ENCODE measurements at places on chromosomes 12 and 14.

DNA sequence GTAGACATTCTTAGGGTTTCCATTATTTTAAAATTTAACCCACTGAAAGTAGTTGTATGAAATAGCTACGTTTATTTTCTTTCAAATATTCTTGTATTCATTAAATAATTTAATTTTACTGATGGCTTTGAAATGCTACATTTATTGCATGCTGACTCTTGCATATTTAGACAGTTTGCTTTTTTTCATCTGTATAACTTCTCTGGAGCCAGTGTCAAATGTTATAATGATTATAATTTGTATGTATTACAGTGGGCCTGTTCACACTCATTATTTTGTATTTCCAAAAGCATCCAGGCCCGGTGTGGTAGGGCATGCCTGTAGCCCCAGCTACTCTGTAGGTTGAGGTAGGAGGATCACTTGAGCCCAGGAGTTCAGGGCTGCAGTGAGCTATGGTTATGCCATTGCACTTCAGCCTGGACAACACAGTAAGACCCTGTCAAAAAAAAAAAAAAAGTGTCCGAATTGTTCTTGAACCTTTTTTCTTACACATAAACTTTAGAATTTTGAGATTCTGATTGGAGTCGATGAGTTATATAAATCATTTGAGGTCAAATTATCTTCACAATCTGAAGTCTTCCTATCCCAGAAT, 905 bp downstream of the ZNF84 start:
- no peak for DNase-seq

- DNase-seq: no peak
Observed at GRCh38 chr14:38127356-38127755, 80.3 kb upstream of the SSTR1 start.

- DNase-seq: no peak
Observed at GRCh38 chr12:1662761-1663439, 28.0 kb upstream of the ADIPOR2 start.

GRCh38 chr12:48917857-48918537, 7.3 kb downstream of the FKBP11 start:
- DNase-seq: no peak

DNA sequence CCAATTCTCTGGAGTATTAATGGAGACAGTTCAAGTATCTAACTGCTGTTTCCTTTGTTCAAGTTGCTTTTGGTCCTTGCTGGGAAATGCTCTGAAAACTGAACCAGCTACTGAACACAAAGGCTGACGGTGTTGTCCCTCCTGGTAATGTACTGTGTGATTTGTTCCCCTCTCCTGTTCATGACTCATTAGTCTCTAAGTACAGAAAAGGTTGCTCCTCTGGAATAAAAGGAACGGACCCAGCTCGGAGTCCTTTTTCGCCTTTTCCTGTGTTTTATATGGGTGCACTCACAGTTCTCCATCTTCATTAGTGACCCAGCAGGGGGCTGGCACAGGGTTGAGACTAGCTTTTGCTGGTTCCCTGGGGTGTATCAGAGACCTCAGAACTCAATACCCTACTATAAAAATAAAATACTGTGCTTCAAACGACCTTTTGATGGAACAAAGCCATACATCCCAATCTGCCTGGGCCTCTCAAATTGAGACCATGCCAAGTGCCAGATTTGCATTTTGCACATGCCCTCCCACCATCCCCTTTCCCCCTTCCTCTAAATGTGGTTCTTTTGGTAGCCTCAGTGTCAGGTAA, 269.7 kb downstream of the RAD51B start:
- DNase-seq: no peak

DNA sequence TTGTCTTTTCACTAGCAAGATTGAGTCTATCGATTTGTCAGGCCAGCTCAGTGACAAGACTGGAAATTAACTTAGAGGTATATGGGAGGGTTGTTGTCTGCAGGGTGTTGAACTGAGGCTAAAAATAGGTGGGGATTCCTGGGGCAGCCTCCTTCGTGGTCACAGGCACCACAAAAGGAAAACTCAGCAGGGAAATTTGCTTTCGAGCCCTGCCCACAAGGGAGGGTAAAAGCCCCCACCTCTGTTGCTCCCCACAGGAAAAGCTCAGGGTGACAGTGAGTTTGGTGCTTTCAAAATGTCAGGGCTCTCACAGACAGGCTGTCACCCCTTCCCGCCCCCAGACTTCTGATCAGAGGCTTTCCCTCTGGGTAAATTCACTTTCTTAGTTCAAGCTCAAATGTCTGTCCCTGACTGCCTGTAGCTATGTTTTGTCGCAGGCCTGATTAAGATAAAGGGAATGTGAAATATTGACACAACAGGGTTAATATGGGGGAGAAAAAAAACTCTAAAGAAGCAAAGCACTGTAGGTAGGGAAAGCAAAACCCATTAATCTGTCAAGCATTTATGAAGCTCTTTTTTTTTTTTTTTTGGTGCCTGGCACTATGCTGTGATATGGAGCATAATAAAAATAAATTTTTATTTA, 11.7 kb upstream of the NFKBIA start:
- no peak for DNase-seq

- no peak for DNase-seq
Observed at GRCh38 chr14:24673059-24673458, 39.1 kb upstream of the GZMB start.

DNA sequence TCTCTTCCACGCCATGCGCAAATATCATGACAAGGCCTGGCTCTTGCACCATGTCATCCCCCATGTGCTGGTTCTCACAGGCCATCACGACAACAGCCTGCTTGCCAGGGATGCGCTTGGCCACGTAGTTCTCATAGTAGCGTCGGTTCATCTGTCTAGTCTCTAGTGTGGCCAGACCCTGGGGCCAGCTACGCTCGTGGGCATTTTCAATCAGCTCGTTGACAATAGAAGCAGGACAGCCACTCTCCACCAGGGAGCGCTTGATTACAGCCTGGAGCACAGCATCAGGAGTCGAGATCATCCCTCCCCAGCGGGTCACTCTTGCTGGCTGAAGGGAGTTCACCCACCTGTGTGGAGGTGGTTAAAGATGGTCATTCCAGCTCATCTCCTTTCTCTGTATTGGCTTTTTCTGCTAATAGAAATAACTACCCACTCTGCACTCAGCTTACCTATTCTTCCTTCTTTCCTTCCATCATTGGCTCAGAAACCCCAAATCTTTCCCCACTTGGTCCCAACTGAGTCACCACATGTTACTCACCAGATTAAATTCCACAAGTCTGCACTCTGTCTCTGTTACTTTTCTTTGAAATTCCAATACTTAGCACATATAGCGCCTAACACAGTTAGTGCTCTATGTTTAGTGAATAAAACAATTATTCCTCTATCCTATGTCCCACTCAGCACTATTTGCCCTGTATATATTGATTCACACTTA, 15.1 kb downstream of the RNF41 start:
- no peak for DNase-seq

DNA sequence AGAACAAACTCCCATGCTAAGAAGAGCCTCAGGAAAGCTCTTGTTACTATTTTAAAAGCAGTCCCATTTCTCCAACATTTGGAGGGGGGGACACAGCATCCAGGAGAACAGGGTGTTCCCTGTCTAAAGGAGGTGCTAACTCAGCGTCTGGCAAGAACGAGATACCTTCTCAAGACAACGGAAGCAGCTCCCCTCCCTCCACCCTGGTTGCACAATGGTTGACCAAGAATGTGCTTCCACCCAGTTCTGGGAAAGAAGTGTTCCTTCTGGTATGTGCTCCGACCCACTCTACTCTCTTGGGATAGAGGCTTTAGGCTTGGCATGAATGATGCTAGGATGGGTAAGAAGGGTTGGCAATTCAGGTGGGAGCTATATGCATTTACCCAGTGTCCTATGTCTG, 1.5 kb upstream of the KRT6A start:
- DNase-seq: peak; percentile 32

- DNase-seq: no peak
Observed at GRCh38 chr12:20264608-20265114, 103.7 kb upstream of the PDE3A start.

DNA sequence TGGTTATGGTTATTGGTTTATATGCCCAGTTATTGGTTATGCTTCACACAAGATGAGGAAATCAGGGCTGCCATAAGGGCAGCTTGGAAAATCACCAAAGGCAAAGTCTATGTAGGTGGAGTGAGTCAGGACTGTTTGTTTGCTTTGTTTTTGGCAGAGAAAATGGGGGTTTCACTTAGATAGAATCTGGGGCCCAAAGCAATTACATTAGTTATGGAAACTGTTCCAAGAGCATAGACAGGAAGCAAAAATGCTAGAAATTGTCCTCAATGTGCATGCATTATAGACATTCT, 2.2 kb downstream of the VAMP1 start:
- DNase-seq: no peak

- no peak for DNase-seq
Observed at GRCh38 chr12:28689398-28690175, 459.5 kb upstream of the FAR2 start.

GRCh38 chr14:55075628-55076175, 24.3 kb downstream of the MAPK1IP1L start:
- DNase-seq: no peak

DNA sequence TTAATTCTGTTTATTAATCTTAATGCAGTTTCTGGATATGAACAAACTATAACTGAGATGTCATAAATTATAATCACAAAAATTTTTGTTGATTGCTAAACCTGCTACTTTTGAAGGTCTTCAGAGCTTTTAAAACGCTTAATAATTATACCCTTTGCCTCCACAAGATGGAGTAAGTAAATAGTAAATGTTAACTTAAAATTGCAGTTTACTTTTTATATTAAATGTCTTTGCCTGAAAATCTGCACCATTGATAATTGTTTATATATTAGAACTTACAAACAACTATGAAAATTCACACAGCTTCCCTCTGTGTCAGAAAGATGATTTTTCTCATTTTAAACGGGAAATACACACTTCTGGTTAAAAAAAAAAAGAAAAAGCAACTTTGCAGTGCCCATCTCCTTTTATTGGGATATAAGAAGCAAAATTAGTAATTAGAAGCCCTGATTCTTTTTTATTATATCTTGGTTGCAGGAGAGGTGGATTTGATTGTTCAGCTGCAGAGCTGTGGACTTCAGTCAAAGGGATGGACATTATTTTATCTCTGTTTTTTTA, 35.6 kb downstream of the SCFD1 start:
- no peak for DNase-seq

GRCh38 chr12:123056709-123057108, 76.2 kb downstream of the ARL6IP4 start:
- DNase-seq: no peak

GRCh38 chr14:58832095-58832521, 194.3 kb downstream of the DACT1 start:
- no peak for DNase-seq

DNA sequence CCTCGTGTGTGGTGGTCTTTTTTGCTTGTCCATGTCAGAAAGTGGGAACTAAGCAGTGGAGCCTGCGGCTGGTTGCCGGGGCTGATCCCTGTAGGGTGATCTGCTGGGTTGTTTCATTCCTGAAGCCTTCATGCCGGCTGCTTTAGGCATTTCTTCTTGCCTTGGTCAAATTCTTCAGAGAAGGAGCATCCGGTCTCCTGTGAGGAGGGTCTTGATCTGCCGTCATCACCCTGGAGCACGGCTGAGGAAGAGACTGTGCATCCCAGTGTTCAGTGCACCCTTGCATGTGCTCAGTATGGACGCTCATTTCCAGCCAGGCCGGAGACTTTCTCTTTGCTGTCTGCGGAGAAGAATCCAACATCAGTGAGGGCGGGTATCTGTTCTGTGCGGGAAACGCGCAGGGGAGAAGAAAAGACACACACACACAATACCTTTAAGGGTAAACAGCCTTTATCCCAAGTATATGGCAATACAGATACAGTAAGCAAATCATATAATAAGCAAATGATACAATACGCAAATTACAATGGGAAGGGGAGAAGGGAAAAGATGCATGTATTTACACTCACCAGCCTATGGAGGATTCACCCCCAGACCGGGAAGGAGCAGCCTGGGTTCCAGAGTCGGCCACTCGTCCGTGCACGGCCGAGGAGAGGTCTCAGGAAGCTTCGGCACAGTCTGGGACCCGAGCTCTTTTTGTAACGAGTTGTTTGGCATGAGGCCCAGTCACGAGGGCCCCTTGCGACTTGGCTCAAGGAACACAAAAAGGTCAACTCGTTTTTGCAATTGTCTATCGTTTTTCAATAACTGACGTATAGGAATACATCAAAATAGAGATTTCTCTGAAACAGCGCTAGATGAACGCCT, 1366.8 kb upstream of the TMEM132C start:
- DNase-seq: no peak

DNA sequence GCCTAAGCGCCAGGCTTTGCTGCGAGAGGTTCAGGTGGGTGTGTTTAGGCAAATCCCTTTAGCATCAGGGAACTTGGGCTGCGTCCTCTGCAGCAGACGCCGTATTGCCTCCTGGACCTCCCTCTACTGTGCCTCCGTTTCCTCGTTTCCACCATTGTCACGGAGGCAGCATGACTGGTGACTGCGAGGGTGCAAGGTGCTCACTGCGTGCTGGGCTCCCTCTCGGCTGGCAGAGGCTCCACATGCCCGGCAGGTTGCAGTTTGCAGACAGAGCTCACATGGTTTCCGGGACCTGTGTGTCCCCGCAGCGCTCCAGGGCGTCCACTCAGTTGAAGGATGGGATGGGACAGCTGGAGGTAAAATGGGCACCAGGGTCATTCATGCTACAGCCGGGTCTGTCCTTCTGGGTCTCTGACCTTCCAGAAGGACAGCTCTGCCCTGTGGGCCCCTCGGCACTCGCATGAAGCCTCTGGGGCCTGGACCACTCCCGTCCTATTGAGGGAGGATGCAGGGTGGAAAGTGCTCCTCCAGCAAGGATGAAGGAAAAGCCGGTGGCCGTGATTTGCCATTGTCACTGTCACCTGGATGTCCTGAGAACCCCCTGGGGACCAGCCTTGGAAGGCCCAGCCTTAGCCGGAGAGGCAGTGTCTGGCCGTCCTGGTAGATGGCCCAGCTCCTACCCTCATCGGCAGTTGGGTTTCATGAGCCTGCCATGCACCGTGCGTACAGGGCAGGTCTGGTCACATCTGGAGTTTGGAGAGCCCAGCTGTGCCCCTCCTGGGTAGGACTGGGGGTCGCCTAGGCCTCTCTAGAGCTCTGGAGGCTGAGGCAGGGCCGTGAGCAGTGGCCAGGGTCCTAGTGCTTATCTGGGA, 146.5 kb downstream of the KIF26A start:
- no peak for DNase-seq

Data from epithelial cell of proximal tubule (primary cell).